ENCODE measurements at places on chromosomes 5 and 9.

GRCh38 chr5:76805821-76806505, 12.9 kb upstream of the F2RL1 start:
- DNase-seq = no peak

DNA sequence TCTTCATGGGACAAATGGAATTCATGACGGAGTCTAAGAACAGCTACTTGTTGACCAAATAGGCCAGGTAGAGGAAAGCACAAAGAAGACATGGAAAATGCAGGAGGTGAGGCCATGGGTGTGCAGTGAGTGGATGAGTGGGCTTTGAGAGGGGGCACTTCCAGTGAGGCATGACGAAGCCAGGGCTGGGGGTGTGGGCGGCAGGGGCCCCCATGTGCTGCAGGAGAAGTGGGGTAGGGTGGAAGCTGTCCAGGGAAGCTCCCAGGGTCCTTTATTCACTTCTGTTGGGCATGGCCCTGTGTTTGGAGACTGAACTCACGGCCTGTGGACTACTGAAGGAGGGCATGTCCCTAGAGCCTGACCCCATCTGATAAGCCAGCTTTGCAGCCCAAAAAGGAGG, 127.6 kb upstream of the SLC25A48 start:
- DNase-seq = no peak

- no peak for DNase-seq
Measured at GRCh38 chr9:128595471-128595870, 43.1 kb downstream of the SPTAN1 start.

DNA sequence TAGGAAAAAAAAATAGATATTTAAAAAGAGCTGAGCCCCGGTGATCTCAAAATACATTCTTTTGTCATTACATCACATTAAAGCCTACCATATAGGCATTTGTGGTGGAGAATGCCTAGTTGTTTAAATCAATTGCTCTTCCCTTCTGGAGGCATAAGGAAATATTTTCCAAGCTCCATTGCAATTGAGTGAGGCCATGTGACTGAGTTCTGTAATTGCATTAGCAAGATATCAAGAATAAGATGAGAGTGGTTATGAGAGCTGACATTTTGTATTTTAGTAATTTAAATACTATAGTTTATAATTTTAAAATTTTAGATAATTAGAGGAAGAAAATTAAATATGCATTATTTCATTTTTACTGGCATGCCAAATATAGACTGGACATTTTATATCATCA, 1195.9 kb downstream of the DTWD2 start:
- DNase-seq = no peak

DNA sequence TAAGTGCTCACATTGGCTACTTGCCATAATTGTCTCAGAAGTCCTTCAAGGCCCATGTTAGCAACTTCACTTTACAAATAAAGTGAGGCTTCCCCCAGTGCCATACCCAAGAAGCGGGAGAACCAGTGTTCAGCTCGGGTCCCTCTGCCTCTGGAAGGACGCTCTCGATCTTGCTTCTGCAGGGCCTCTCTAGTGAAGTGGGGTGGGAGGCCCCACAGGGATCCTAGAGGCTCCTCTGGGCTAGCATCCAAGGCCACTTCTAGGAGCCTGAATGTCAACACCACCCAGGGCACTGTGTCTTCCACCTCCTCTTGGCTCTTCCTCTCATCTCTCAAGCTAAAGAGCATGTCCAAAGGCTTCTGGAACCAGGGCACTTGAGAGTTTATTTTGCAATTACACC, 282.5 kb downstream of the GADD45G start:
- DNase-seq = no peak

DNA sequence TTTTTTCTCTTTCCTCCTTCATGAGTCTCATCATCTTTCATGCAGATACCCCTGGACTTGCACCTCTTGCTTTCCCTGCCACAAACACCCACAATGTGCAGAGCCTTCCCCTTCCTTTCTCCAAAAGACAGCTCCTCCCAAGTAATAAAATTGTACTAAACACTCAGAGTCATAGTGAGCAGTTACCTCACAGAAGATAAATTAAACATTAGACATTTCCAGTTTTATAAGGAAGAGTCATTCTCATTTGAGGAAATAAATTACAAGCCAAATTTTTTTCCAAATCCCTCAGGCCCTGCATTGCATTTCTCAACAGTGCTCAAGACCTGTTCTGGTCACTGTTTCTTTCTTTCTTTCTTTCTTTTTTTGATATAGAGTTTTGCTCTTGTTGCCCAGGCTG, 131.5 kb downstream of the ATPSCKMT start:
- DNase-seq = no peak

DNA sequence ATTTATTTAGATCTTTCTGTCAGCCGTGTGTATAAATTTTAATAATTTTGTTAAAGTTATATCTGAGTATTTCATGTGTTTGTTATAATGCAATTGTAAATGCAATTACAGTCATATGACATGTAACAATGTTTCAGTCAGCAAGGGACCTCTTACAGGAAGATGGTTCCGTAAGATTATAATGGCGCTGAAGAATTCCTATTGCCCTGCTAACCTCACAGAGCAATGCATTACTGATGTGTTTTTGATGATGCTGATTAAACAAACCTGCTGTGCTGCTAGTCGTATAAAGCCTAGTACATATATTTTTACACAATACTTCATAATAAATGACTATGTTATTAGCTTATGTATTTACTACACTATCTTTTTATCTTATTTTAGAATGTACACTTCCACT, 1166.4 kb downstream of the CDH12 start:
- no peak for DNase-seq

DNA sequence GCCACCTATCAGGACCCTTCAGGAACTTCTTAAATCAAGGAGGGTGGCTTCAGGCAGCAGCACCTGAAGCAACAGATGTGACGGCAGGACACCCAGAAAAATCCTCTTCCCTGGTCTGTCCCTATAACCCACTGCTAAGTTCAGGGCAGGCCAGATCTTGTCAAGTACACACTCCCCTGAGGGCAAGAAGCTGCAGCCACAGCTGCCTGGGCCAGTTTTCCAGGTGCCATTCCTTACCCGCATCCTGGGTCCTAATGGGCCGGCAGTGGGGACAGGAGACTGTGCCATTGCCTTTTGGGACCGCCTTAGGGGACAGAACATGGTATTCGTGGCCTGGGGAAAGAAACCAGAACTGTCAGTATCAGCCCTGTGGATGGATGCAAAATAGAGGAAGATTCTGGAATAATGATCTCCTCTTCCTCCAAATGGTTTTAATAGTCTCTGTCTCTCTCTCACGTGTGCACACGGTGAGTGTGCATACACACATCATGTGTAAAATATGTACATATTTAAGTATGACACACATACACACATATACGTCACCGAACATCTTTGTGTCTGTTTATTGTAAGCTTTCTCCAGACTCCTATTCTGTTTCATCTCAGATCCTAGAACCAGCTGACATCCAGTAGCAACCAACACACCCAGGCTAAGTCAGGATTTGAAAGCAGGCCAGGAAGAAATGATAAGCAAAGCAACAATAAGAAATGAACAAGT, 14.0 kb downstream of the ORM2 start:
- DNase-seq = no peak

DNA sequence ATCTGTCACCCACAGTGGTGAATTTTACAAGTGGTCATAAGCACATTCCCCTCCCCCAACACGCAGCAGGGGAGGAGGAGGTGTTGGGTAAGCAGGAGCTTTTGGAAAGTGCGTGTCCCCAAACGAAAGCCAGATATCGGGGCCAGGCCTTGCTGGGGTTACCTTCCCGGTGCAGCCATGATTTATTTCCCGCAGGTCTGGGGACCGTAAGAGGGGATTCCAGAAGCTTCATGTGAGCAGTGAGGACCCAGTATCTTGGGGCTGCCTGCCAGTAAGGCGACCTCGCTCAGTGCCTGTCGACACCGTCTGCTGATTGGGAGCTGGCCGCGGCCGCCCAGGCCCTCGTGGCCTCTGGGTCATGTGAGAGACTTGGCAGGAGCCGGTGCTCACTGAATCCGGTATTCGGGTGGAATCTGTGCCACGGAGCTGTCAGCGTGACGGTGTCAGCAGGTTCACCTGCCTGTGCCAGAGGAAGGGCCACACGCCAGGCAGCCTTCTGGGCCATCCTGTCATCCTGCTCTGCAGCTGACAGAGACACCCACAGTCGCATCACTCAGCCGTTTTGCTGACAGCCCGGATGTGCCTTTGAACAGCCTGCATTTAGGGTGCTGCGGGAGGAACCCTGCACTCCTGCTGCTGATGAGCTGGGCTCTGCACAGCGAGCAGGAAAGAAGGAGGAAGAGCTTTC, 37.3 kb downstream of the SEC61B start:
- DNase-seq = peak; percentile 48

- DNase-seq = no peak
Measured at GRCh38 chr5:9653061-9653460, 22.9 kb upstream of the TAS2R1 start.
